ENCODE measurements at places on chromosomes 13 and 19.

DNA sequence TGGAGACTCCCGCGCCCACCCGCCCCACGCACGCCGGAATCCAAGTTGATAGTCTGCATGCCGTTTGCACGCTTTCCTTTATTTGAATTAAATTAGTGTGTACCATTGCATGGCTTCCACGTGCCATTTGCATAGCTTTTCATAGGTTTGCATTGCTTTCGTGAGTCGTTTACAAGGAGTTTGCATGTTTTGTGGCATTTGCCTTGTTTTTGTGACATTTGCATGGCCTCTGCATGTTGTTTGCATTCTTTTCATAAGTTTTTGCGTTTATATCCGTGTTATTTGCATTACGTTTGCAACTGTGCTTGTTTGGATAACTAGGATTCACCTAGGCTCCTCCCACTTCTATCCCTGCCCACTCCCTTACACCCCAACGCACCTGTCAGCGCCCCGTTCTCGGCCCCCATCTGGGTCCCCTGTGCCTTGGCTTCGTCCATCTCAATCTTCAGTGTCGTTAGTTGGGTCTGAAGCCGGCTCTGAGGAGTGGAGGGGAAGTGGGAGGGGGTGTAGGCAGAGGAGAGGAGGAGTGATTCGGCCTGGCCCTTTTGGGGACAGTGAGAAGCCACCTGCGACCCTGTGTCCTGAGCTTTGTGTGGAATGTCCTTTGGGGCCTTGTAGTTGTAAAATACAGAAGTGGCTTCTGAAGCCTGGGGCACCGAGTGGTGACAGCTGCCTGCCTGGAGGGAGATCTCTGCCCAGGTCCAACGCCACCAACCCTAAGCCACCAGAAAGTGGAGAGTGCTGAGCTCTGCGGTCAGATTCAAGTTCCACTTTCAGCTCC, 2.4 kb downstream of the CCDC194 start:
- no peak for DNase-seq

GRCh38 chr19:2214251-2214650, 21.9 kb downstream of the PLEKHJ1 start:
- DNase-seq, result no peak

- DNase-seq, result no peak
Observed at GRCh38 chr13:40874138-40874779, 84.8 kb downstream of the SLC25A15 start.

DNA sequence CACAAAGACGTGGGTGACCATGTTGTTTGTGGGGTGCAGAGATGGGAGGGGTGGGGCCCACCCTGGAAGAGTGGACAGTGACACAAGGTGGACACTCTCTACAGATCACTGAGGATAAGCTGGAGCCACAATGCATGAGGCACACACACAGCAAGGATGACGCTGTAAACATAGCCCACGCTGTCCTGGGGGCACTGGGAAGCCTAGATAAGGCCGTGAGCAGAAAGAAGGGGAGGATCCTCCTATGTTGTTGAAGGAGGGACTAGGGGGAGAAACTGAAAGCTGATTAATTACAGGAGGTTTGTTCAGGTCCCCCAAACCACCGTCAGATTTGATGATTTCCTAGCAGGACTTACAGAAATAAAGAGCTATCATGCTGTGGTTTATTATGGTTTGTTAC, 5.6 kb downstream of the KLK2 start:
- DNase-seq, result no peak

GRCh38 chr13:51644654-51645053, 60.4 kb downstream of the WDFY2 start:
- no peak for DNase-seq

DNA sequence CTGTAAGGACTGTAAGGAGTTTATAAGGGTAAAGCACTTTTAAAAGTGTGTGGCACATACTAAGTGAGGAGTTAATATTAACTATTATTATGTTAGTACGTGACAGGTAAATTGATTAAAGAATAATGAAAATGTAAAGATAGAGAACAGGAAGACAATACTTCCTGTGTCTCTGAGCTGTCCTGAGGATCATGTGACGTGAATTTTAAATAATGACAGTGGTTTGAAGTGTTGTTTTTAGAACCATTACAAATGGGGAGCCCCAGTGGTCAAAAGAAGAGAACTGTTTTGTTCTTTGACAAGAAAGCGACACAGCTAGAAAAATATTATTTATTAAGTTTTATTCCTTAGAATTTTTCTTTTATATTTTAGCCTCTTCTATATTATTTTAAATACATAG, 241.2 kb upstream of the STARD13 start:
- DNase-seq, result no peak

DNA sequence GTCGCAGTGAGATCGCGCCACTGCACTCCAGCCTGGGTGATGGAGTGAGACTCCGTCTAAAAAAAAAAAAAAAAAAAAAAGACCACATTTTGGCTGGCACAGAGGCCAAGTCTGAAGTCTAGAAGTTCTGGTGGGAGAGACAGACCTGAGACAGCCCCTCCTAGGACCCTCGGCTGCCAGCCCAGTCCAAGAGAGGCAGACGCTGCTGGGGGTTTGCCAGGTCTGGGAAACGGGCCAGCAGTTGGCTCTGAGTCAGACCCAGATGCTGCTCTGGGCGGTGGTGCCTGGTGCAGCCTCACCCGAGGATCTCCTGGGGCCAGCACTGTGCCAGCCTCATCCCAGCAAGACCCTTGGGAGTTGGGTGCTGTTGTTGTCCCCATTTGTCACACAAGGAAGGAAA, 5.8 kb downstream of the FCHO1 start:
- DNase-seq, result no peak

Measured in effector CD4-positive, alpha-beta T cell (primary cell).